ENCODE measurements at places on chromosomes 2 and 18. TPM values are rescaled to one million over a fixed set of nuclear protein-coding genes. Genes with fewer than 3 reads are reported as not detected.

DNA sequence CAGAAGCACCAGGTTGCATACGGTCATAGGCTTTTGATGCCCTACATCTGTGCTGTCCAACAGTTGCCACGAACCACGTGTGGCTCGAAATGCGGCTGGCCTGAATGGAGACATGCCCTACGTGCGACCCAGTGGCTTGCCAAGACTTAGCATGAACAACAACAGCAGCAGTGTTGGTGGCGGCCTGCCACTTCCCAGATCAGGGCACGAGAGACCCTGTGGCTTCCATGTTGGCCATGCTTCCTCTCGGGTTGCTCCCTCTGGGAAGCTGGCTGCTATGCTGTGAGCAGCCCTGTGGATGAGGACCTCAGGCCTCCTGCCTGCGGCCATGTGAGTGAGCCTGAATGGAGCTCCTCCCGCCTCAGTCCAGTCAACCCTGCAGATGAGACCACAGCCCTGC, 212.3 kb downstream of the HDAC4 start:
- DNase-seq: no peak

DNA sequence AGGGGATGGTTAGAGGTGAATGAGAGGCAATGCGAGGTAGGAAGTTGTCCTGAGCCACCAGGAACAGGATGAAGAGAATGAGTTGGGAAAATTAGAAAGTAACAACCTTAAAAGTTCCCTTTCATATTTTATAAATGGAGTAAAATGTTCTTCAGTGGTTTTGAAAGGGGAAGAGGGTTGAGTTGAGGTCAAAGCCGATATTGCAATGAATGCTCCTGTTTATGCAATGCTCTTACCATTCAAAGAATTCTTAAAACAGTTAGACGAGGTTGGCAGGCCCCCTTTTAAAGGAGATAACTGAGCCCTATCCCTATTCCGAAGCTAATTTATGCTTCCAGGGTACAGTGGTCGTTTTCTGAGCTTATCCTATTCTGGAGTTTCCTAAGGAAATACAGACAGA, 2110.3 kb upstream of the CELF4 start:
- DNase-seq: no peak

DNA sequence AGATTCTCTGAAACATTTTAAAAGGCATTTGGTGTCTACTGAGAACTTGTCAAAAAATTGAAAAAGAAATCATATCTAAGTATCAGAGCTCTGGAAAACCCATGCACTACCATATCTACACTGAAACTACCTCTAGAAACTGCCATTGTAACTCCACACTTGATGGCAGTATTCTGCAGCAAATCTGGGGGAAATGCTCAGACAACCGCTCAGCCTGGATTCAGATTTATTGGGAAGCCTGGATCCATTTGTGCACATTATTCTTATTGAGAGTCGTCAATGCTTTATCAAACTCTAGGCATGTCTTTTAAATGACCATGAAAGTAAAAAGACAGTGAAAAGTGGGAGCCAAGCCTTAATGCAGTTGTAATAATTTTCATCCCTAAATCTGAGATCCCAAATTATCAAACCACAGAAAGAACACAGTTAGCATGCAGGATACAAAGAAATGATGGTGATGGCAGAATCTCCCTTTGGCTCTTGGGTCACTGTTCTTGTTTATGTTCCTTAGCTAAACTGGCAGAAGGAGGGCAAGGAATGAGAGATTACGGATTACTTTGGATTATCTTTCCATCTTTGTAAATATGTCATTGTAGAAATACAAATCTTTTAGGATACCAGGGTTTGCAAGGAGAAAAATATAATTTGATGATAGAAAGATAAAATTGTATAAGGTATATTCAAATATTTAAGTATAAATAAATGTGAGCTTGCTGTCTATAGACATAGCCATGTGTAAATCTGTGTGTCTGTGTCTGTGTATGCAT, 512.1 kb upstream of the SYT4 start:
- DNase-seq: peak; percentile 12

DNA sequence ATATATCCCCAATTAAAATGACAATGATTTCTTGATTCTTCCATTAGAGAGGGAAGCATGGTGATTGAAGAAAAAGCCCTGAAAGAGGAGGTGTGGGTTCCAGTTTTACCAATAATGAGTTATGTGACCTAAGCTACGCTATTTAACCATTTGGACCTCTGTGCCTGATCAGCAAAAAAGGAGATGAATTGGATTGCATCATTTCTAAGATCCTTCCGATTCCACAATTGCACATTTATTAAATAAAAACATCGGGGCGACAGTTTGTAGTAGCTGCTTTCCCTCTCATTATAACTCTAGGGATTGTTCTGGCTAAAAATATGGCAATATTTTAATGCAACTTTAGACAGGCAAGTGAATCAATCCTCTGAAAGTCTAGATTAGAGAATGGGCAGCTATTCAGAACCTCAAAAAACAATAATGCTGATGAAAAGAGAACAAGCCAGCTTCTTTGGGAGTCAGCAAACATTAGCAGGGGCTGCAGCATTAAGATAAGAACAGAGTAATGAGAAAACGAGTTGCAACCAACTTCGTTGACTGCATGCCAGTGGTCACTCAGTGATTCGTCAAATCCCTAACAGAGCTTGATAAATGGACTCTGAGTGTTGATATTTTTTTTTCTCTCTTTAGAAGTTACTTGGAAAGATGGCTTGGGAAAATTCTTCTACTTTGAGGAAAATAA, 301.2 kb downstream of the AGPS start:
- no peak for DNase-seq

DNA sequence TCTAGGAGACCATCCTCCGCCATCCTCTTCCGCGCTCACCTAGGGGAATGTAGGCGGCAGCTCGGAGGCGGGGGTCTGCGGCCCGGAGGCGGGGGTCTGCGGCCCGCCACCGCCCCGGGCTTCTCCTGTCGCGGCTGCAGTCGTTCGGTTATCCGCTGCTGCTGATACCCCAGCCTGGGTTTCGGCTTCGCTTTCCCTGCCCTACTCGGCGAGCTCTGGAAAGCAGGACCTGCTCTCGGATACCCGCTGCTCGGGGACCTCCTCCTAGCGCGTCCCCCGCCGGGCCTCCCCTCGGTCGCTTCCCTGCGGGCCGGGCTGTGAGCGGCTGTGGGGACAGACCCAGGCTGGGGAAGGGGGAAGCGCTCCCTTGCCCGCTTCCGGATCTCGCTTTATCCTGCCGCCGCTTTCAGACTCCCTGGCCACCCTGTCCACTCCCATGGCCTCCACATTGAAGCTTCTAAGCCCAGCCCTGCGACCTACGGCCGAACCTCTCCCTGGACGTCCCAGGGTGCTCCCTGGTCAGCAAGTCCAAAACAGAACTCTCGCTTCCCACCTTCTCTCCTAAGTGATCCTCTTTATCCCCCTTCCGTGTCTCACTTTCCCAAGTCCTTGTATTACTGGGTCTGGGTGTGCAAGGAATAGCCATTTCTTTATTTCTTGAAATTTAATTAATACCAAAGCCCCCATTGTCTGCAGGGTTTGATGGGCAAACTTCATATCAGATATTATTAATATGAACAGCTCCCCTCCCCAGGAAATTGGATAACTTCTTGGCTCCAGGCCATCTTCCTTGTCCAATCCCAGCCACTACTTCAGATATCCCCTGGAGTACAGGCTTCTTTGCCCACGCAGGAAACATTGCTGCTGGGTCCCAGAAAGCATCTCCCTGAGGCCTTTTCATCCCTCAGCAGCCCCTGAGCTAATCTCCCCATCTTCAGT, 769 bp downstream of the FKBP1B start:
- no peak for DNase-seq

DNA sequence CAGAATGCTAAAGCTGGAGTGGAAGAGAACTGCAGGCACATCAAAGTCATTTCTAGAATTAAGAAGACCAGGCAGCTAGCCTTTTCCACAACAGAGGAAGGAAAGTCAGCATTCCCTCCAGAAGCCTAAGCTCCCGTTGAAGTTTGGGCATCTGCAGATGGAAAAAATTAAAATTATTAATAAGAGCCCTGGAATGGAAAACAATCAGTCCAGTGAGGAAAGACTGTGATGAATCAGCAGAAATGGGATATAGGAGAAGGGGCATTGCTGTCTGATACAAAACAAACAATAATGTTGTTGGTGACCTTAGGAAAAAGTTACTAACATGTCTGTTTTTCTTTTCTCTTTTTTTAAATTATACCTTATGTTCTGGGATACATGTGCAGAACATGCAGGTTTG, 450.7 kb upstream of the SLC14A2 start:
- no peak for DNase-seq

DNA sequence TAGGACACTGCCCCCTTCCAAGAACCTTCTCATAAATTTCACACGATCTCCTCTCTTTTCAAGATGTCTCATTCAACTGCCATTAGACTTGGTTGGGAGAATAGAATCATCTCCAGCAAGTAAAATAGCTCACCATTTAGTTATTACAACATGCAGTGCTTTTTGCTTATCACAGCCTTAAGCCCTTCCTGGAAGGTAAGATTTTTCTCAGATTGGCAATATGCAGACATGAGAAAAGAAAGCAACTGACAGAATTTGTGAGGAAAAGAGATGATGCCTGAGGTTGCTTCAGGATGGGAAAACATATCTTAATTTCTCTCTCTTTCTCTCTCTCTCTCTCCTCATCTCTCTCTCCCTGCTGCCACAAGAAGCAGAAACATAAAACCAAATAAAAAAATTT, 855.1 kb upstream of the ACVR2A start:
- DNase-seq: no peak

DNA sequence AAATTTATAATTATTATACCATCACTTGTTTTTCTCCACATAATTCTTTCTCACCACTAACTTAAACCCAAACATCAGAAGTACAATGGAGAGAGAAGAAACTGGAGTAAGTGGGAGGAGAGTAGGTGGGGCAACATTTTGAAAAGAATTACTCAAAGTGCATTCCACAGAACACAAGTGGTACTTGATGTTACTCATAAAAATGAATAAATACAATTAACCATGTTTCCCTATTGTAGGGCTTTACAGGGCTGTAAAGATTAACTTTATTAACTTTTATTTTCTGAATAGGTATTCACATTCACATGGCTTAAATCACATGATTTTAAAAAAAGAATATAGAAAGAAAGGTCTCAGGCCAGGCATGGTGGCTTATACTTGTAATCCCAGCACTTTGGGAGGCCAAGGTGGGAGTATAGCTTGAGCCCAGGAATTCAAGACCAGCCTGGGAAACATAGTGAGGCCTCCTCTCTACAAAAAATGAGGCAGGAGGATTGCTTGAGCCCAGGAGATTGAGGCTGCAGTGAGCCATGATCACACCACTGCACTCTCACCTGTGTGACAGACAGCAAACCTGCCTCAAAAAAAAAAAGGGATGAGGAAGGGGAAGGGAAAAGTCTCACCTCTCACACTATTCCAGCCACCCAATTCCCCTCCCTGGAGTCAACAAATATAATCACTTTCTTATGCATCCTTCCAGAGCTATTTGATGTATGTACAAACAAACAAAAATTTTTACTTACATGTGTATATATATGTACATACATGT, 47.1 kb downstream of the KCNG3 start:
- peak; percentile 63 for DNase-seq

GRCh38 chr2:63001576-63001975, 49.1 kb upstream of the OTX1 start:
- no peak for DNase-seq

GRCh38 chr2:143473216-143473615, 344.0 kb downstream of the ARHGAP15 start:
- no peak for DNase-seq

GRCh38 chr18:5295231-5295920, at the start of gene ZBTB14:
Gene ZBTB14, minus strand, starts transcription at chr18:5295726. Its CDS starts 2,480 bp downstream, at chr18:5293246.
- no peak for DNase-seq

DNA sequence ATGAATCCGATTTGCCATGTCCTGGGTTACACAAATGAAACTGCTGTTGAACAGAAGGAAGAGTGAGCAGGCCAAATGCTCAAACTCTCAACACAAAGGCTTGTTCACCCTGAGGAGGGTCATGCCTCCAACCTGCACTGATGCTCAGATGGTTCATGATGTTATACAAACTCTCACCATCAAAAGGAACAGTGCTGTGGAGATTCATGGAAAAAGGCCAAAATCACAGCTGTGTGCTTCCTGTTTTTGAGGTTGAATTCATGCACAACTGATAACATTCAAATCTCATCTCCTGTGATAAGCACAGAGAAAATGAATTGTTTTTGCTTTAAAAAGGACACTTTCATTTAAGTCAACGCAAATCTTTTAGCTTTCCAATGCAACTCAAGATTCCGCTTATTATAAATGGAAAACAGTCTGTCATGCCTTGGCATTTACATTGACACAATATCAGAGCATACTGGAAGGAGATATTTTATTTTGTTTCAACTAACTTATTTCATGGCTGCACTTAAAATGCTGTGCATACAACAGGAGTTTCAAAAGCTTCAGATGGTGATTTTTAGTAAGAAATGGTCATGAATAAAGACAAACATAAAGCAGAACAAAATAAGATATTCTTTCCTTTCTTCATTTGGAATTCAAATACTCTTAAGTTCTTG, 22.2 kb upstream of the TTN start:
- DNase-seq: no peak

- DNase-seq: no peak
Observed at GRCh38 chr2:83725735-83726134, 733.3 kb downstream of the SUCLG1 start.

- DNase-seq: no peak
Observed at GRCh38 chr2:2269989-2270562, 61.0 kb downstream of the MYT1L start.

- DNase-seq: no peak
Observed at GRCh38 chr2:104914509-104914908, 60.6 kb downstream of the POU3F3 start.

DNA sequence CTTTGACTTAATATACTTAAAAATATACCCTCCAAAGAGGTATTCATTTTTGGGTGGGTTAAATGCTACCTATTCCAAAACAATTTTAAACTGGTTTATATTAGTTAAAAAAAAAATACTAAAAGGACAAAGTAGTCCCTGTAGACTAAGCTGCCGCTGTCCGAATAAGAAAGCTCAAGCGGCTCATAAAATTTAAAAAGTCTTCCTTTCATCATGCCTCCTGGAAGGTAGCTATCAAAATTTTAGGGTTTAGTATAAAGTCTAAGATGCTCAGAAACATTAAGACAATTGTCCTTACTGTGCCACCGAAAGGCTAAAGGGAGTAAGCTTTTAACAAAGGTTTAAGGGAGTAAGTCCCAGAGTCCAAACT, 440 bp upstream of the UGGT1 start:
- no peak for DNase-seq

DNA sequence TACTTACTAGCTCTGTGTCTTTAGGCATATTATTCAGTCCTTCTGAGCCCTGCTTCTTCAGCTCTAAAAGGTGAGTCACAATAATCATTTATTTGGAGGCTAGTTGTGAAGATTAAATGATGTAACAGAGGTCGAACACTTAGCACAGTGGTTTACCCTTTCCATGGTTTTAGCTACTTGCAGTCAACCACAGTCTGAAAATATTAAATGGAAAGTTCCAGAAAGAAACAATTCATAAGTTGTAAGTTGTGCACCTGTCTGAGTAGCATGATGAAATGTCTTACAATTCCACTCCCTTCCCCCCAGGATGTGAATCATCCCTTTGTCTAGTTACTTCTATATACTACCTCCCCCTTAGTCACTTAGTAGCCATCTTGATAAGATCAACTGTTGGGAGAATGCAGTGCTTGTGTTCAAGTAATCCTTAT, 217.6 kb upstream of the THUMPD2 start:
- peak; percentile 58 for DNase-seq

COL4A3 gene
- under 0.01 TPM for total RNA-seq

HSBP1L1 gene
- 44.7 TPM for total RNA-seq

OSR1 gene
- total RNA-seq: not detected

FHOD3 gene
- total RNA-seq: 28.4 TPM

BIRC6 gene
- total RNA-seq: 53.6 TPM

ASB18 gene
- total RNA-seq: not detected

SERPINB12 gene
- not detected for total RNA-seq

PKDCC gene
- total RNA-seq: 51.1 TPM

RAB11FIP5 gene
- 26.4 TPM for total RNA-seq

IL1RL1 gene
- 4.7 TPM for total RNA-seq
